A375 (cell line): ENCODE measurements at places on chromosomes 1 and 21. TPM values are rescaled to one million over a fixed set of nuclear protein-coding genes. Genes with fewer than 3 reads are reported as not detected.

Gene RNF186
- total RNA-seq, result not detected in 2 replicates

Gene GJC2
- total RNA-seq, result 3.1 and 3.3 TPM in 2 replicates

Gene KCNH1
- total RNA-seq, result 2.0 and 2.8 TPM in 2 replicates

Gene DEPDC1
- total RNA-seq, result 20.3 and 20.4 TPM in 2 replicates

Gene NECAP2
- total RNA-seq, result 48.8 and 53.9 TPM in 2 replicates

Gene FAM43B
- not detected in 2 replicates for total RNA-seq

Gene CTPS1
- 77.9 and 95.1 TPM in 2 replicates for total RNA-seq

Gene FCRL3
- not detected in 2 replicates for total RNA-seq

Gene SFN
- total RNA-seq, result 2.5 and 4.2 TPM in 2 replicates

Gene PCBP3
- total RNA-seq, result 1.1 TPM in 1 of 2 replicates, not detected in the other

Gene GJA8
- total RNA-seq, result not detected in 2 replicates

Gene CYP4A11
- total RNA-seq, result not detected in 2 replicates

Gene RGL1
- total RNA-seq, result 4.8 and 5.4 TPM in 2 replicates

Gene SLC2A5
- total RNA-seq, result not detected in 2 replicates

Gene PGLYRP3
- not detected in 2 replicates for total RNA-seq

Gene TFAP2E
- total RNA-seq, result 0.79 and 1.2 TPM in 2 replicates

Gene TBX15
- total RNA-seq, result 0.27 TPM in 1 of 2 replicates, not detected in the other

Gene MIXL1
- not detected in 2 replicates for total RNA-seq

Gene LRRC71
- total RNA-seq, result not detected in 2 replicates

Gene CLCA1
- not detected in 2 replicates for total RNA-seq

Gene ERG
- not detected in 2 replicates for total RNA-seq

Gene ALPL
- total RNA-seq, result 0.53 TPM in 1 of 2 replicates, not detected in the other

Gene ZBTB8B
- 0.13 and 0.15 TPM in 2 replicates for total RNA-seq

Gene LCE2A
- not detected in 2 replicates for total RNA-seq

Gene SWT1
- total RNA-seq, result 2.1 and 2.2 TPM in 2 replicates

Gene NUDT4B
- 22.6 and 35.3 TPM in 2 replicates for total RNA-seq

Gene CLCA2
- 0.08 TPM in 1 of 2 replicates, not detected in the other for total RNA-seq

Gene LEFTY1
- 0.38 and 0.82 TPM in 2 replicates for total RNA-seq

Gene CRB1
- 0.27 TPM in 1 of 2 replicates, not detected in the other for total RNA-seq

Gene GABRD
- not detected in 2 replicates for total RNA-seq

Gene SPRR4
- total RNA-seq, result not detected in 2 replicates
